ENCODE measurements at places on chromosomes 13 and 19.

DNA sequence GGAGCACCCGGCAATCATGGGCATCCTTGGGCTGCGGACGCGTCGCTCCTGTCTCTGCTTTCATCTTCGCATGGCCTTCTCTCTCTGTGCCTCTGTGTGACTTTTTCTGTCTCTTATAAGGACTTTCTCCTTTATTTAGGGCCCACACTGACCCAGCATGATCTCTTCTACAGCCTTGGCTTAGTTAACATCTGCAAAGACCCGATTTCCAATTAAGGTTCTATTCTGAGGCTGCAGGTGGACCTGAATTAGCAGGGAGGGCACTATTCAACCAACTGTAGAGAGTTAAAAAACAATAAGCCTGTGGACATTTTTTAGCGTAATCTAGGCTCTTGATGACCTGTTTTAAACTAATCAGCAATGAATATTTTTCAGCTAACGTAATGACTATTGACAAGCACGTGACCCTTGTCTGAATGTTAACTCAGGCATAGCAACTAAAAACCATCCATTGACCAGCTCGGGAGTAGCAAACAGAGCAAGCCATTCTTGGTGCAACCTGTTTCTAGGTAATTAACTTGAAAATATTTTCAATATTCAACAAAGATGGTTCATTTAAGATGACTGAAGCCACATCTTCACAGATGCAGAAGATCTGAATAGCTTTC lies 15.2 kb downstream of the F10 start:
- no peak for DNase-seq

DNA sequence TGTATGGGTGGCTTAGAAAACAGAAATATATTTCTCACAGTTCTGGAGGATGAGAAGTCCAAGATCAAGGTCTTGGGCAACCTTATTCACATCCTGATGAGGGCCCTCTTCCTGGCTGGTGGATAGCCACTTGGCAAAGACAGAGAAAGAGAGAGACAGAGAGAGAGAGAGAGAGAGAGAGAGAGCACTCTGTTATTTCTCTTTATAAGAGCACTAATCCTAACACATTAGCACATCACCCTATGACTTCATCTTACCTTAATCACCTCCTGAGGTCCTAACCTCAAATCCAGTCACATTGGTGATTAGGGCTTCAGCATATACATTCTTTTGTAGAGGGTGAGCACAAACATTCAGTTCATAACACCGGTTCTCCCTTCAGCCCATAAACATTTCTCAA lies 430.3 kb downstream of the EFNB2 start:
- DNase-seq: no peak

GRCh38 chr19:45340232-45340898 lies at the start of gene KLC3:
Gene KLC3 (plus strand): TSS chr19:45340750. CDS start chr19:45345542, 4,792 bp downstream.
- DNase-seq: no peak

DNA sequence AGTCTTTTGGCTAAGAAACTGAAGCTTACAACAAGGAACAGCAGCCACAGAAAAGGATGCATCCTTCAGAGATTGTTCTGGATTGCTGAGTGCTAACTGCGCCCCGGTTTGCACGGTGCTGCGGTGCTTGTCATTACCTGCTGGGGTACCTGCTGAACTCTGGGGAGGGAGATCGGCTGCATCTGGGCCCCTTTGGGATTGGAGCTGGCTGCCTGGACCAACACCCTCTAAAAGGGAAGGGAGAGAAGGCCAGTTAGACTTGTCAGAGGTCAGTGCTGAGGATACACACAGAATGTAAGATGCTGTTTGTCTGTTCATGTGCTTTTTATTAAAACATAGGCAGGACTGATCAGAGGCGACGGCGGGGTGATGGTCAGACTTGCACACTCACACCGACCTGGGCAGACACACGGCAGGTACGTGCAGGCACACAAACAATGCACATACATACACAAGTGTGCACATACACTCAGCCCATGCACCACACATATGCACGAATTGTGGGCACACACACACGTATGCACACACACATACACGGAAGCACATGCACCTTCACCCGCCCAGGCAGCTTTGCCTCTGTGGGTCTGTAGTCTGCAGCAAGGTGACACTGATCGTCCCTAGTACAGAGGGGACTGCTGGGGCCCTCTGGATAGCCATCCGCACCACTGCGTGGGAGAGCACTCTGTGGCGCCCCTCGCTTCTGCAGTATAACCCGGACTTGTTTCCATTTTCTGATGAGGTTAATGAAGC lies 66.1 kb downstream of the RFX2 start:
- no peak for DNase-seq

DNA sequence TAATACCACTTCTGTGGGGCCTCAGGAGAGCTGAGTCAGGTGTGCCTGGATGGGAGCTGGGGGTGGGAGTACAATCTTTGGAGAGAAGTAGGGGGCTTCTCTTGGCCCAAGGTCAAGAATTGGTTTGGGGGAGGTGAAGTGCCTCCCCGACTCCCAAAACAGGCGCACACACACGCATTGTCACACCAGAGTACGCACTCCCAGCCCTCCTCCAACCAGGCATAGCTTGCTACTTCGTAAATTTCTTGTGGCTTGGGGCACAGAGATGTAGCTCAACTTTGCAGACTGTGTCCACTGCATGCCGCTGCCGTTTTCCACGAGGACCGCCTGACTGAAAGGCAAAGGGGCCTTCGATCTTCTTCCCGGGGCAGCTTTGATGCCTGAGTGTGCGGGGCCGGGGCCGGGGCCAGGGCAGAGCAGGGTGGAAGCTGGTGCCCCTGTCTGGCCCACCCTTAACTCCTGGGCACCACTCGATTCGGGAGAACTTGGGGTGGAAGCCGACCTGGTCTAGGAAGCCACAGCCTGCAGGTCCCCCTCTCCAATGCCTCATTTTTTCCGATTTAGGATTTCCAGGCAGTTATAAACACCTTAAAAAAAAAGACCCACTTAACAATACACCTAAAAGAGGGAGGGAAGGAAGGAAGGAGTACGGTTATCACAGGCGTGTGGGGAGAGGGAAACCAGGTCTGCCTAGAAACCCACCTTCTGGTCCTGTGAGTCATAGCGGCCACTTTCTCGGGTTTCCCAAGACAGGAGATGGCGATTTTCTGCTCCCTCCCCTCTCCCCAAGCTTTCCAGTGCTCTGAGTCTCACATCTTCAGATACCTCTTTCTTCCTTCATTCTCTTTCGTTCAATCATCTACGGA lies 5.8 kb upstream of the TSHZ3 start:
- peak; percentile 86 for DNase-seq

- peak; percentile 5 for DNase-seq
Measured at GRCh38 chr13:23087880-23088279, 92.9 kb upstream of the SGCG start.

- no peak for DNase-seq
Measured at GRCh38 chr13:40504641-40505040, 161.8 kb downstream of the FOXO1 start.

DNA sequence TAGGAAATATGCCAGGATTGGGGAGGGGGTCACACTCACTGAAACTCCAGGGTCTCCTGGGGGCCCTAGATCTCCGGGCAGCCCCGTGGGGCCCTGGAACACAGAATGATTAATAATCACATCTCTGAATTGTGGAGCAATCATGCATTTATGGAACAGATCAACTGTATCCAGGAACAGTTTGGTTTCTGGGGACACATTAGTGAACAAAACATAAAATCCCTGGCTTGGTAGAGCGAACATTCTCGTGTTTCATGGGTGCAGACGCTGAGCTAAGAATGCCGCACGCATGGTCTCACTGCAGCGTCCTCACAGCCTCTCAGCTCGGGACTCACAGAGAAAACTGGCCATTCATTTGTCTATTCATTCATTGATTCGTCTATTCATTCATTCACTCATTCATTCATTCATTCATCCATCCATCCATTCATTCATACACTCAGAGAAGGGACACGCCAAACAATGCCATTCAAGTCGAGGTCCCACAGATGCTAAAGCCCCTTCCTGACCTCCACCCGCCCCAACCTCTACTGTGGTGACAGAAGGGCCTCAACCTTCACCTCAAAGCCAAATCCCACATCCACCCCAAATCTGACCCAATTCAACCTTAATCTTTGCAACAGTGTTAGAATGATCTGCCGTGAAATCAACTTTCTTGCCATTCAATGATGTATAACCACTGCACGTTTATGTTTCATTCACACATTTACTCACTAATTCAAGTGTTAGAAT lies 35.0 kb upstream of the OLFM2 start:
- DNase-seq: no peak

DNA sequence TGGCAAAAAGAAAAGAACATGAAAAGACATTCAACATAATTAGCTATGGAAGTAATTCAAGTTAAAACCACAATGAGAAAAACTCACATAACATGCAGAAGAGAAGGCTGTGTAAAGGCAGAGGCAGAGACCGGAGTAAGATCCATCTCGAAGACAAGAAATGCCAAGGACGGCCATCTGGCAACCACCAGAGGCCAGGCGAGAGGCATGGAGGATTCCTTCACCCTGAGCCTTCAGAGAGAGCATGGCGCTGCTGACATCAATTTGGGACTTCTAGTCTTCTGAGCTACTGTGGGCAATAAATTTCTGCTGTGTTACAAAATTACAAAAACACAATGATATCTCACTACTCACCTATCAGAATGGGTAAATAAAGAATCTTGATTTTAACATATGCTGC lies 381.0 kb downstream of the TSHZ3 start:
- DNase-seq: no peak

- DNase-seq: no peak
Measured at GRCh38 chr13:98542568-98543377, 34.1 kb downstream of the STK24 start.

DNA sequence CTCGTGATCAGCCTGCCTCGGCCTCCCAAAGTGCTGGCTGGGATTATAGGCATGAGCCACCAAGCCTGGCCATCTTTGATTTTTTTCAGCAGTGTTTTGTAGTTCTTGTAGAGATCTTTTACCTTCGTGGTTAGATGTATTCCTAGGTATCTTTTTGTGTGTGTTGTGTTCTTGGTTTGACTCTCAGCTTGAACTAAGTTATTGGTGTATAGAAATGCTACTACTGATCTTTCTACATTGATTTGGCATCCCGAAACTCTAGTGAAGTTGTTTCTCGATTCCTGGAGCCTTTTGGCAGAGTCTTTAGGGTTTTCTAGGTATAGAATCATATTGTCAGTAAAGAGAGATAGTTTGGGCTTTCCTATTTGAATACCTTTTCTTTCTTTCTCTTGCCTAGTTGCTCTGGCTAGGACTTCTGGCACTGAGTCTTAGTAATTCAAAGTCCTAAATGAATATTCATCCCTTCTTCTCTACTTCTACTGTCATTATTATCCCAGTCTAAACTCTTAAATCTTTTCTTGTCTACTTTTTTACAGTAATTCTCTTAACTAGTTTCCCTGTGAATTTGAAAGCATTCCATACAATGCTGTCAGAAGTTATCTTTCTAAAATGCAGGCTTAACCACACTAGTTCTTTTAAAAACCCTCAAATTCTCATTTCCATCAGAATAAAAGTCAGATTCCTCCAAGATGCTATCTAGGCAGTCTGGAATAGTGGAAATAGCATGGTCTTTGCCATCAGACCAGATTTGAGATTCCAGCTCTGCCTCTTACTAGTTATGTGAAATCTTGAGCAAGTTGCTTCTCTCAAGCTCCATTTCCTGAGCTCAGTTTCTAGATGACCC lies 7.0 kb downstream of the GPR18 start:
- DNase-seq: no peak

- no peak for DNase-seq
Measured at GRCh38 chr13:84192125-84192524, 309.9 kb upstream of the SLITRK1 start.

DNA sequence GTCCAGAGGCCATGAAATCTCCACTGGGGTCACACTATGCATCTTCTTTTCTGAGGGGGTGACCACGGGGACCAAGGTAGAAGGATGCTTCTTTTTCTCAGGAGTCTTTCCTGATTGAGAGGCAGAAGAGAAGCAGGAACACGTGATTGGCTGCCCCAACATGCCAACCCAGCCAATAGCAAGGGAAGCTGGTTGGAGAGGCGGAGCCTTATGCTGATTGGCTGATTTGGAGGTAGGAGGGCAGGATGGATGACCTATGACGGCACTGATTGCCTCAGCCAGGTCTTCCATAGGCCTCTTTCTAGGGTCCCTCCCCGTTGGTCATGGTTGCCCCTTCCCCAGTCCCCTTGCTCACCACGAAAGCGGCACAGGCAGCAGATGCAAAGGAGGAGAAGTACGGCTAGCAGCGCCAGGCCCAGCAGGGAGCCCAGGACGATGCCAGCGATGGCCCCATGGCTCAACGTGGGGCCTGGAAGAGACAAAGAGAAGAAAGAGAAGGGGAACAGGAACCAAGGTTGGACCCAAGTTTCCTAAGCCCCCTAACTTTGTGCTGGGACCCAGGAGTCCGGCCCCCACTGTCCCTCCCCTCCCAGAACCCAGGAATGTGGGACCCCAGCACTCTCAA lies 8.0 kb downstream of the VSIG10L start:
- DNase-seq: no peak

GRCh38 chr19:14761607-14762006 lies 16.8 kb downstream of the ADGRE2 start:
- DNase-seq: no peak

- no peak for DNase-seq
Measured at GRCh38 chr13:47178090-47178950, 281.5 kb upstream of the HTR2A start.

DNA sequence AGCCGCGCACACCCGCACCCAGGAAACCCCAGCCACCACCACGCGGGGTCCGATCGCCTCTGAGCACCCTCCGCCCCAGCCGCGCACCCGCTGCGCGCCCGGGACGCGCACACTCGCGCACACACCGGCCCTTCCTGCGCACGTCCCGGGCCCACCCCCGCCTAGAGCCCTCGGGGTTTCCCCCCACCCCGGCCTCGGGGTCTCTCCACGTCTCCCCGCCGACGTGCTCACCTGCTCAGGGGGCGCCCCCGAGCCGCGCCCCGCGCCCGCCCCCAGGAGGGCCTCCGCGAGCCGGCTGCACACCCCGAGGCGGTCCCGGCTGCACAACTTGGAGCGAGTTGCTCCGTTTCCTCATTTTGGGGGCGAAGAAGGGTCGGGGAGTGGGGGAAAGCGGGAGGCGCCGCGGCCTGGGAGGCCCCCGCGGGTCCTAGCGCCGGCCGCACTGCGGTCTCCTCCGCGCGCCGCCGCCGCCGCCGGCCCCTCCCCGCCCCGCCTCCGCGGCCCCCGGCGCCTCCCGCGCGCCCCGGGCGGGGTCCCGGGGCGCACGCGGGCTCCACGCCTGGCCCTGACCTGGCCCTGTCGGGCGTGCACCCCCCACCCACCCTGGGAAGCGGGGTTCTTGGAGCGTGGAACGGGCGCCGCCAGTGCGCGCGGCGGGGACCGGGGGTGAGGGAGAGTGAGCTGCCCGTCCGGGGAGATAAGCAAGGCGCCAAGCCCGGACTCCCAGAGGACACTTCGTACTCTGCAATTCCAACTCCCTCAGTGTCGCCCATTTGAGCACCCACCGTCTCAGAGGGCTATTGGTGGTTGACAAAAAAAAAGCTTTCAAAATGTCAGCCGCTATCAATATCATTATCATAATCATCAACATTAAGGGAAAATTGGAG lies at the start of gene MATK:
Gene MATK, minus strand, starts transcription at position 444 of the 887 bp plus-strand sequence. CDS start 1,246 bp downstream, outside the sequence.
- no peak for DNase-seq
